ENCODE measurements at places on chromosomes 3 and 15.

DNA sequence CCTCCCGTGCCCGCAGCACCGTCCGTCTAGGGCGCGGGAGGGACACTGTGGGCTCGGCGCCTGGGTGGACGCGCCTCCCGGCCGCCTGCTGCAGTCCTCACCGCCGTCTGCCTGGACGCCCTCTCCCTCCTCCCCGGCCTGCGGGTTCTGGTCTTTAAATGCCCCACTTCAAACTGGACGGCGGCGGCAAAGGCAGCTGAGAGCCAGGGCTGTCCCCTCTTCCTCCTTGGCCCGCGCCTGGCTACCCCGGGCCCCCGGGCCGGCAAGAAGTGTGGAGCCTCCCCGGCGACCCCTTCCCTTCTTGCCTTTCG is 426 bp downstream of the CBLB start:
- no peaks in the 10 kb centered on the region for H3K27me3 ChIP-seq
- no peaks in the 10 kb centered on the region for H3K36me3 ChIP-seq
- H3K4me1 ChIP-seq: no peaks in the 10 kb centered on the region
- H3K4me3 ChIP-seq: peak overlapping the region; percentile 81

GRCh38 chr3:188439080-188439479 is 285.1 kb downstream of the LPP start:
- H3K27me3 ChIP-seq: no peaks in the 10 kb centered on the region
- no peak overlapping the region for H3K4me3 ChIP-seq

- no peak overlapping the region for H3K27ac ChIP-seq
- H3K36me3 ChIP-seq: no peaks in the 10 kb centered on the region
- H3K4me3 ChIP-seq: no peak overlapping the region
Observed at GRCh38 chr3:179227349-179227748, 23.6 kb downstream of the KCNMB3 start.

GRCh38 chr3:171840811-171841619 is 2.1 kb upstream of the TMEM212 start:
- DNase-seq: no peak
- H3K27ac ChIP-seq: no peak overlapping the region
- no peak overlapping the region for H3K4me3 ChIP-seq
- H3K36me3 ChIP-seq: no peaks in the 10 kb centered on the region

- H3K4me3 ChIP-seq: no peak overlapping the region
- no peak for DNase-seq
- H3K4me1 ChIP-seq: no peaks in the 10 kb centered on the region
- no peak overlapping the region for H3K27ac ChIP-seq
- H3K27me3 ChIP-seq: peaks cover 5% of the 10 kb centered on the region
- no peaks in the 10 kb centered on the region for H3K36me3 ChIP-seq
Observed at GRCh38 chr3:54827776-54828175, 100.1 kb downstream of the LRTM1 start.

DNA sequence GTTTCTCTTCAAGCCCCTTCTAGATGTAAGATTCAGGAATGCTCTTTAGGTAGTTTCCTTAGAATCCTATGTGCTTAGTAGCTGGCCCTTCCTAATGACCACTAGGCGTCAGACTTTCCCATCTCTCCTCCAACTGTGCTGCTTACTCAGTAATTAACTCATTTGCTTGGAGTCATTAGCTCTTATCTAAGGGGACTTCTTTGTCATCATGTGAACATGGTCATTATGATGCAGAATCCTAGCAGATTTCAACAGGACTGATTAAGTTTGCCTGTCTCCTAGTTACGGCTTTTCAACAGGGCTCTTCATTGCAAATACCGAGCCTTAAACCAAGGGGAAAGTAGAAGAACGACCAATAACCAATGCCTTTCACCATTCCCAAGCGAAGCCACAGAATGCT is 46.4 kb downstream of the GJD2 start:
- no peaks in the 10 kb centered on the region for H3K4me1 ChIP-seq
- H3K27ac ChIP-seq: no peak overlapping the region
- no peak for DNase-seq
- no peaks in the 10 kb centered on the region for H3K36me3 ChIP-seq

DNA sequence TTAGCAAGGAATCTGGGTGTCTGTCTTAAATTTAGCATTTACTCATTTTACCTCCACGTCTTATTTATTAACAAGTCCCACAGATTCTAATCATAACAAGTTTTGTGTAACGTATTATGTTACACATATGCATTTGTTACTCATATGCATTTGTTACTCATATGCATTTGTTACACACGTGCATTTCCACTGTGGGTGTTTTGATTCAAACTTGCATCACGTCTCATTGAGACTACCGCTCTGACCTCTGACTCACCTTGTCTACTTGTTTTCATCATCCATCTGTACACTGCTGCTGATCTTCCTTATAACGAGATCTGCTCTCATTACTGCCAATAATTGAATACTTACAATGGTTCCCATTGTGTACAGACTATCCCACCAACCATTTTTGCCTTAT is 1141.4 kb downstream of the TBL1XR1 start:
- H3K4me3 ChIP-seq: no peak overlapping the region
- H3K4me1 ChIP-seq: peaks cover 2% of the 10 kb centered on the region
- H3K36me3 ChIP-seq: no peaks in the 10 kb centered on the region

DNA sequence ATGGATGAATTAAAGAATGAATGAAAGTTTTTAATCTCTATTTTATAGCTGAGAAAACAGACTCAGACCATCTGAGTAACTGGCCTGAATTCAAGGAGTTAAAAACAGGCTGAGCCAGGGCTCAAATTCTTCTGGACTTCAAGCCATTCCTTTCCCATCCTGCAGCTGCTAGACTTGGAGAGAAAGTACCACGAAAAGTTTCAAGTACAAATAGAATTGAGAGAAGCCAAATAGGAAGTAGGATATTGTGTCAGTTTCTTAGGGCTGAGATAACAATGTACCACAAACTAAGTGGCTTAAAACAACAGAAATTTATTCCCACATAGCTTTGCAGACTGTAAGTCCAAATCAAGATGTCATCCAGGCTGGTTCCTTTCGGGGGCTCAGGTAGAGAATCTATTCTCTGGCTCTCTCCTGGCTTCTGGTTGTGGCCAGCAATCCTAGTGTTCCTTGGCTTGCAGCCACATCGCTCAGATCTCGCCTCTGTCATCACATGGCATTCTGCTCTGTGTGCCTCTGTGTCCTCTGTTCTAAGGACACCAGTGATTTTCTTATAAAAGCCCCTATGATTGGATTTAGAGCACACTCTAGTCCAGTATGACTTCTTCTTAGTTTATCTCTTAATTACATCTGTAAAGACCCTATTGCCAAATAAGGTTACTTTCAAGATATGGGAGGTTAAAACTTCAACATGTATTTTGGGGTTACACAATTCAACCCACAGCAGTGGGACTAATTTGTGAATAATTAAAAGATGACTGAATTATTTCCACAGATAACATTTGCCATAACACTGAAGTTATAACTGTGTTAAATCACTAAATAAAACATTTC is 25.7 kb upstream of the GOLIM4 start:
- H3K27me3 ChIP-seq: no peaks in the 10 kb centered on the region
- H3K4me3 ChIP-seq: no peak overlapping the region
- no peaks in the 10 kb centered on the region for H3K4me1 ChIP-seq
- H3K27ac ChIP-seq: no peak overlapping the region

- no peak overlapping the region for H3K4me3 ChIP-seq
- H3K27me3 ChIP-seq: no peaks in the 10 kb centered on the region
- H3K27ac ChIP-seq: no peak overlapping the region
- no peaks in the 10 kb centered on the region for H3K36me3 ChIP-seq
- DNase-seq: no peak
Observed at GRCh38 chr3:4113811-4114522, 189.2 kb upstream of the SETMAR start.

DNA sequence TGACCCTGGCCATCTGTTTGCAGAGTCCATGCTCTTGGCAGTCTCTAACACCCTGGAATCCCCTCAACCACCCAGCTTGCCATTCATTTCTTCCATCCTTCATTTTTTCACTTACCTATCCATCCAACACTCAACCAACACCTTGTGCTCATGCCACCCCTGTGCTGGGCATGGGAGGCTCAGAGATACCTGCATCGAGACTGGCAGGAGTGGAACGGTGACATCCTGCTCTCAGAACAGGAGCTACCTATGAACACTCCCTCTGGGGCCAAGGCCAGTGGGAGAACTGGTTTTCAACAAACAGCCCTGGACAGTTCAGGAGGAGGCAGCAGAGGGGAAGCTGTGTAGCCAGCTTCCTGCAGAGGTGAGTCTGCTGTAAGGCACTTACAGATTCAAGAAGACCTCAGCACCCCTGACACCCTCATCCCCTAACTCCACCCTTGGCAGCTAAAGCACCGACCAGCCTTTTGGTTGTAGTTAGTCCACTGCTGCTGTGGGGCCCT is 19.5 kb upstream of the ATP2B2 start:
- H3K4me1 ChIP-seq: no peaks in the 10 kb centered on the region
- no peaks in the 10 kb centered on the region for H3K36me3 ChIP-seq
- DNase-seq: no peak
- no peak overlapping the region for H3K4me3 ChIP-seq
- H3K27me3 ChIP-seq: no peaks in the 10 kb centered on the region

- no peak for DNase-seq
- no peak overlapping the region for H3K27ac ChIP-seq
- H3K4me3 ChIP-seq: no peak overlapping the region
Observed at GRCh38 chr3:185473290-185473815, 25.5 kb downstream of the TMEM41A start.

DNA sequence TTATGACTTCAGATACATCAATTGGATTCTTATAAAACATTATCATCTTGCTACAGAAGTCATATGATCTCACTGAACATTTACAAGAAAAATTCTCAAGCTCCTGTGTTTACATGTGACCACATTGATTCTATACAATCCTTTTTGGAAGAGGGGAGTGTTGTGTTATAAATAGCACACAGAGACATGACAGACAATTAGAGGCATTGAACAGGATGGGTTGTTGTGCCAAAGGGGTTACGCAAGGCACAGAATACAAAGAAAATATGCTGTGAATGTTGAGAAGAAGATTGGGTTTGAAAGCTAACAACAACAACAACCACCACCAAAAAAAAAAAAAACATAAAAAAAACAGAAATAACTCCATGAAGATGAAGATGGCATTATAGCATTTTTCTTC is 32.5 kb upstream of the TBL1XR1 start:
- no peak overlapping the region for H3K27ac ChIP-seq
- no peaks in the 10 kb centered on the region for H3K27me3 ChIP-seq
- no peaks in the 10 kb centered on the region for H3K36me3 ChIP-seq
- no peaks in the 10 kb centered on the region for H3K4me1 ChIP-seq

GRCh38 chr3:186612721-186613636 is at the start of gene AHSG:
TSS of gene AHSG (plus strand) at chr3:186613060. CDS start at chr3:186613142, 82 bp downstream.
- H3K27me3 ChIP-seq: no peaks in the 10 kb centered on the region
- H3K4me3 ChIP-seq: no peak within 1 kb of the TSS

DNA sequence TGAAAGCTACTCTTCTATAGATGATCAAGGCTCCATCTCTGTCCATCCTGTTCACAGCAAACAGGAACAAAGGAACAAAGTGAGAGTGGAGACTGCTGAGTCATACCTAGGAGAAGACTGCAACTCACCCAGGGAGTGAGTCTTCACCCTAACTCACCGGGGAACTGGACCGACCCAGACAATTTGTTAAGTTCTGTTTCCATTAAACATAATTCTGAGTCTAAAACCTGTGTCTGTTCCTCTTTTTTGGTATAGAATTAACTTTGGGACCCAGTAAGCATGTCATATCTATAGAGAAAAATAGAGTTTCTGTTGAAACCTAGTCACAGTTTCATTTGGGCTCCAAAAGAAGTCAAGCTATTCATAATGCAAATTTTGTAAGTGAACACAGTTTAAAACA is 21.6 kb downstream of the CCDC80 start:
- no peak overlapping the region for H3K4me3 ChIP-seq
- no peak overlapping the region for H3K27ac ChIP-seq
- H3K4me1 ChIP-seq: peaks cover 4% of the 10 kb centered on the region
- no peaks in the 10 kb centered on the region for H3K36me3 ChIP-seq
- no peaks in the 10 kb centered on the region for H3K27me3 ChIP-seq
- DNase-seq: no peak

DNA sequence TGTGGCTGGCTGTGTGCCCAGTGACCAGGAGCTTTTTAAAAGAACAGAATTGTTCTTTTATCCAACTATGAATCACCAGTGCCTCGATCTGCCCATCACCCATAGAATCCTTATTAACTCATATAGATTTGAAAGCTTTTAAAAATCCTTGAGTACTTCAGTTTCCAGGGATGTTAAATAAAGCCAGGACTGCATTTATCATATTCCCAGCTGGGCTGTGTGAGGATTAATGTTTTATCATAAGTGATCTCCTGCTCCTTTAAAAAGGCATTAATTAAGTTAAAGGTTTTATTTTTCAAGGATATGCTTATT is 234.0 kb downstream of the MYRIP start:
- no peak overlapping the region for H3K27ac ChIP-seq
- H3K36me3 ChIP-seq: no peaks in the 10 kb centered on the region
- DNase-seq: no peak
- no peaks in the 10 kb centered on the region for H3K27me3 ChIP-seq
- H3K4me1 ChIP-seq: peaks cover 6% of the 10 kb centered on the region
- no peak overlapping the region for H3K4me3 ChIP-seq

DNA sequence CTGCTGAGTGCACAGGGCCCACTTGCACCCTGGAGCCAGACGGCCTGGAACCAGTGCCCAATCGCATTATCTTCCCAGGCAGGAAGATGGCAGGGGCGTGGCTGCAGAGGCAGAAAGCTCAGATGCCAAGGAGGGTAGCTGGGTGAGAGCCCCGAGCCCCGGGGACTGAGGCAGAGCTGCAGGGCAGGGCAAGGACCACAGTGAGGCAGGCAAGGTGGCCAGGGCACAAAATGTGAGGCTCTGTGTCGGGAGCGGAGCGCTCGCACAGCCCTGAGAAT is 1.6 kb upstream of the CCDC33 start:
- DNase-seq: no peak
- H3K27me3 ChIP-seq: no peaks in the 10 kb centered on the region
- peaks cover 5% of the 10 kb centered on the region for H3K4me1 ChIP-seq
- no peak overlapping the region for H3K4me3 ChIP-seq

DNA sequence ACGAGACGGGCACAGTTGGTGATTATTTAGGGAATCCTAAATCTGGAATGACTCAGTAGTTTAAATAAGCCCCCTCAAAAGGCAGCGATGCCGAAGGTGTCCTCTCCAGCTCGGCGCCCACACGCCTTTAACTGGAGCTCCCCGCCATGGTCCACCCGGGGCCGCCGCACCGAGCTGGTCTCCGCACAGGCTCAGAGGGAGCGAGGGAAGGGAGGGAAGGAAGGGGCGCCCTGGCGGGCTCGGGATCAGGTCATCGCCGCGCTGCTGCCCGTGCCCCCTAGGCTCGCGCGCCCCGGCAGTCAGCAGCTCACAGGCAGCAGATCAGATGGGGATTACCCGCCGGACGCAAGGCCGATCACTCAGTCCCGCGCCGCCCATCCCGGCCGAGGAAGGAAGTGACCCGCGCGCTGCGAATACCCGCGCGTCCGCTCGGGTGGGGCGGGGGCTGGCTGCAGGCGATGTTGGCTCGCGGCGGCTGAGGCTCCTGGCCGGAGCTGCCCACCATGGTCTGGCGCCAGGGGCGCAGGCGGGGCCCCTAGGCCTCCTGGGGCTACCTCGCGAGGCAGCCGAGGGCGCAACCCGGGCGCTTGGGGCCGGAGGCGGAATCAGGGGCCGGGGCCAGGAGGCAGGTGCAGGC is 318.0 kb downstream of the FGF12 start:
- H3K27me3 ChIP-seq: peaks cover 15% of the 10 kb centered on the region
- H3K4me3 ChIP-seq: peak overlapping the region; percentile 97

GRCh38 chr3:12464181-12464580 is 20.1 kb upstream of the TSEN2 start:
- no peaks in the 10 kb centered on the region for H3K27me3 ChIP-seq
- no peaks in the 10 kb centered on the region for H3K36me3 ChIP-seq
- H3K4me1 ChIP-seq: no peaks in the 10 kb centered on the region
- no peak overlapping the region for H3K27ac ChIP-seq
- DNase-seq: no peak

- H3K27me3 ChIP-seq: no peaks in the 10 kb centered on the region
- no peak for DNase-seq
- no peak overlapping the region for H3K4me3 ChIP-seq
Observed at GRCh38 chr3:128067489-128067888, 15.3 kb downstream of the SEC61A1 start.

- no peak for DNase-seq
- no peaks in the 10 kb centered on the region for H3K36me3 ChIP-seq
Observed at GRCh38 chr3:6216135-6217026, 644.5 kb upstream of the GRM7 start.

Data from iPS DF 6.9 (cell line).